HuH-7 (cell line): ENCODE measurements at places on chromosomes 1 and 21.

DNA sequence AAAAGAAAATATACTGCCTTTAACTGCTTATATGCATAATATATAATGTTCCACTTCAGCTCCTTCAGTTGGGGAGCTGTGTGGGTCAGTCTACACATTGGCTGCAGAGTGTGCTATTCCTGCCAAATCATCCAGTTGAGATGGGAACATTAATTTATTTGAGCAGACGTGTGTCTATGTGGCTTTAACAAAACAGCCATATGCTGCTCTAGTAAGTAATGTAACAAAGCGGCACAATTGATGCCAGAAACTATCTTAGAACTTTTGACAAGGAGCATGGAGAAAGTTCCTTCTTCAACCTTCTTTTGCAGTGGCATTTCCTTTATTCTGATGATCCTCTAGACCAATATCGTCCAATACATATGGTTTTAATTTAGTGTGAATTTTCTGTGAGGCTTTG lies 285.9 kb upstream of the C1orf87 start:
- DNase-seq, result no peak

DNA sequence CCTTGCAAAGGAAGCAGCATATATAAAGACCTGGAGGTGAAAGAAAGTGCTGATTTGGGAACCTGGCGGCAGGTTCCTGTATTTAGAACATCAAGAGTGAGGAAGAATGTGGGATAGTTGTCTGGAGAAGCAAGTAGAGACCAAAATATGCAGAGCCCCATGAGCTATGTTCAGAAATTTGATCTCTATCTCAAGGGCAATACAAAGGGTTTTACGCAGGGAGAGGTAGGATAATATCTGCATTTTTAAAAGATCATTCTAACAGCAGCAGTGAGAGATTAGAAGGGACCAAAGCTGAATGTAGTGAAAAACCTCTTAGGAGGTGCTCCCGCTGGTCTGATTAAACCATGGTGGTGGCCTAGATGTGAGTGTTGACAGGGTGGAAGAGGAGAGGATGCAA lies 453.9 kb upstream of the PKN2 start:
- no peak for DNase-seq

DNA sequence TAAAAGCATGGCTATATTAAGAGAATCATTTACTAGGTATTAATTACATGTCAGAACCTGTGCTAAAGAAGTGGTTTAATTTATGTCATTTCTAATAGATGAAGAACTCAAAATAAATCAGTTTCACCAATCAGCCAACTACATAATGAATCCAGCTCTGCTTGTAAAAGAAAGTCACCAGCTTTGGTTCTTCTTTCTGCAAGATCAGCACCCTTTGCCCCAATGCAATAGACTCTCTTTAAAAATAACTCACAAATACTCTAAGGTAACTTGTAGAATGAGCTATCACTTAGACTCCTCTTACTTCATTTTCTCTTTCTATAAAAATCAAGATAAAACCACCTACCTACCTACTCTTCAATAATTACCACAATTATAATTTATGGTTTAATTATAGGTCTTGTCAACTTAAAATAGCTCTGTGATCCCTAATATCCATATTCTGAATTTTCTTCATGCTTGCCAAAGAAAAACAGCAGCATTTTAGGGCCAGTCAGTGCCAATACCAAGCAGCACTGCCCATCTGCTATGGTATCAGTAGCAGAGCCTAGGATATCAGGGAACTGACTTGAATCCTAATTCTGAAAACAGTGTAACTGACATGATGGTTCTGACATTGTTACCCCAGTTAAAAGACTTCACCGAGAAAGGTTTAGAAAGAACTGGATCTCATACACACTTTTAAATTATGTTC lies 11.3 kb downstream of the SLC19A2 start:
- DNase-seq, result no peak

DNA sequence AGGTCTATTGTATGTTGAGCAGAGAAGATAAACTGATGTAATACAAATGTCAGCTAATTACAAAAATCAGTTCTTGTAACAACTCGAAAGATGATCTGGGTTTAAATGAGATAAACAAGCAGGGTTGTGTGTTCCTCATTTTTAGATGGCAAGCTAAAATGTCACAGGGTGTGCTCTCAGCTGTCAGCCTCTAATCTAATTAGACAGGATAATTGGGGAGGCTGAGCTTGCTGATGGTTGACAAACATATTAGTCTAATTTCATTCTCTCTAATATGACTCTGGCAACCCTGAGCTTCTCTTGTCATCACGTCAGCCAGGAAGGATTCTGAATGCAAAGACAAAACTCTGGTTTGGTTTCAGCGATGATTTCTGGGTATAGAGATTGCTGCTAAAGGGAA lies 335.3 kb upstream of the KAZN start:
- DNase-seq, result no peak

- no peak for DNase-seq
Measured at GRCh38 chr1:203581841-203582240, 44.8 kb upstream of the ATP2B4 start.

GRCh38 chr1:42806171-42806570 lies 10.8 kb upstream of the ERMAP start:
- DNase-seq, result no peak

GRCh38 chr1:226365831-226366231 lies 42.1 kb downstream of the PARP1 start:
- no peak for DNase-seq
